ENCODE measurements at places on chromosomes 13 and 19.

- DNase-seq, result peak; percentile 87
Observed at GRCh38 chr19:4911786-4912672, 2.7 kb downstream of the UHRF1 start.

GRCh38 chr19:18562086-18562485 lies 4.4 kb downstream of the KXD1 start:
- DNase-seq, result no peak

DNA sequence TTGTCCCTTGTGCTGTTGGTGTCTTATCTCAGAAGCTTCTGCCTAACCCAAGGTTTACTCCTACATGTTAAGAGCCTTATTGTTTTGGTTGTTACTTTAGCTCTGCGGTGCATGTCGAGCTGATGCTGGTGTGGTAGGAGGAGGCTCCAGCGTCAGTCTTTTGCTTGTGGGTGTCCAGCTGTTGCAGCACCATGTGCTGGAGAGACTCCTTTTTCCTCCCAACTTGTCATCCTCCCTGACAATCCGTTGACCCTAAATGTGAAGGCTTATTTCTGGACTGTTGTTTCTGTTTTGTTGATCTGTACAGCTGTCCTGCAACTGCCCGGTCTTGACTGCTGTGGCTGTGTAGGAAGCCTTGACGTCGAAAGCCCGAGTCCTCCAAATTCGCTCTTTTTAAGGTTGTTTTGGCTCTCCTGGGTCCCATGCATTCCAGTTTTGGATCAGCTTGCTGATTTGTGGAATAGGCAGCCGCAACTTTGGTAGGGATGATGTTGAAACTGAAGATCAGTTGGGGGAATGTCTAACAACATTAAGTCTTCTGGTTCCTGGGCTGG lies 15.3 kb downstream of the NAXD start:
- DNase-seq, result no peak

DNA sequence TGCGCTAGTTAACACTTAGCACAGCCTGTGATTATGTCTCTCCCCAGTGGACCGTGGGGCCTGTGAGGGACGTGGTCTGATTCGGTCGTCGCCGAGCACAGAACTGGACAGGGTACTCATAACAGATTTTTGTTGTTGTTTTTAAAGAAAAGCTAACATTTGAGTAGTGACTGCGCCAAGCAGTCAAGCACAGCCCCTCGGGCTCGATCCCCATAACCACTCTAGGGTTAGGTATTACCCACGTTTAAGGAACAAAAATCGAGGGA lies 805 bp upstream of the PTOV1 start:
- no peak for DNase-seq

- no peak for DNase-seq
Observed at GRCh38 chr13:93805736-93806135, 579.1 kb downstream of the GPC6 start.

DNA sequence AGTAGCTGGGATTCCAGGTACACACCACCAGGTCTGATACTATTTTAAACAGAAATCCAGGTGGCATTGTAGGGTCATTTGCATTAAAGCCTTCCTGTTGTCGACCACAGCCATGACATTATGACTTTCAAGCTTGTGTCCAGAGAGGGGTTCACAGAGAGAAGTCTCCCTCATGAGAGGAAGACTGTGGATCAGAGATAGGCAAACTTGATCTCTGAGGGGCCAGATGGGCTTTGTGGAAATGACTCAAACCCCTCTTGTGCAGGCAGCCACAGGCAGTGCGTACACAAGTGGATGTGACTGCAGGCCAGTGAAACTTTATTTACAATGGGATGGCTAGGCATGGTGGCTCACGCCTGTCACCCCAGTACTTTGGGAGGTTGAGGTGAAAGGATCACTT lies 27.8 kb upstream of the F2RL3 start:
- DNase-seq, result no peak

DNA sequence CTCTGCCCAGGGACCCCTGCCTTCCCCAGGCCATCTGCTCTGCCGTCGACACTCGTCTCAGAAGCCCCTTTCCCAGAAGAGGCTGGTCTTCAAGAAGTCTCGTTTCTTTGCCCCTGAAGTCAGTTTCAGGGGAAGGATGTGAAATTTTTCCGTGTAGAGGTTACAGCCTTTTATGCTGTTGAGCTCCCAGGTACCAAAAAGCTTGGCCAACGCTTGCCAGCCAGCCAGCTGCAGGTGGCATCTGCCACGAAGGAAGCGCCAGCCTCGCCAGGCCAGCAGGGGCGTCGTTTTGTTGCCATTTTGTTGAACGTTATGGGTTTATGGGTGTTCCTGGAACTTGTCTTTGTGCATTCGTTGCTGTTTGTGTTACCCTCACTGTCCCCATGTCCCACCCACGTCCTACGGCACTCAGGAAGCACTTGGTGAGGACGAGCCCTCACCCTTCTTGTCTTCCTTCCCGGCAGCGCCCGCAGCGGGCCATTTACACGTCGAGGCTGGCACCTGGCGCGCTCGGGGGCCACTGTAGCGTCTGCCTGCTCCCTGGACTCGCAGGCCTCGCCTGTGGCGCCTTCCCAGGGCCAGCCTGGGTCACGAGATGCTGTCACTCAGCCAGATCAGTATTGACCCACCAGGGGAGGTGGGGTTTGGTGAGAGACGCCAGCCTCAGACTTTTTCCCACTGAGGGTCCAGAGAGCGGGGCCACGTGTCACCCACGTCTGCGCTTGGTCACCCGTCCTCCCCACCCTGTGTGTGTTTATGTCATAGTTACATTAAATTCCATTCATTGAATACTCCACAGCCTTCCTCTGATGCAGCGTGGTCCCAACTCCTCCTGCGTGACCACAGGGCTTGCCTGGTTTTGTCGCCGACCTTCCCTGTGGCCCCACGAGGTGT lies 37.1 kb downstream of the AP1M1 start:
- no peak for DNase-seq

DNA sequence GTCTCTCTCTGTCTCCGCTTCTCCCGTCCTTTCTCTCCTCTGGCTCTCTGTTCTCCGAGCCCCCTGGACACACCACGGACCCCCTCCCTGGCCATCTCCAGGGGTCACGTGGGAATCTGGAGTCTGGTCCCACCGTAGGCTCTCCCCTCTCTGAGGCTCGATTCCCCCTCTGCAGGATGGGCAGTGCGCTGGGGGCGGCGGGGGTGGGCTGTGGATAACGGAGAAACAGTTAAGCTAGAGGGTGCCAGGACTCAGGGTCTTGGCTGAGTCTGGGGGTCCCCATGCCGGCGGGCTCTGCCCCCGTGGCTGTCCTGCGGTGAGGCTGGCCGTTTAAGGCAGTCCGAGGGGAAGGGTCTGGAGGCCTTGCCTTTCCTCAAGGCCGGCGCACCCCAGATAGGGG lies 462 bp upstream of the MEIS3 start:
- DNase-seq, result no peak

DNA sequence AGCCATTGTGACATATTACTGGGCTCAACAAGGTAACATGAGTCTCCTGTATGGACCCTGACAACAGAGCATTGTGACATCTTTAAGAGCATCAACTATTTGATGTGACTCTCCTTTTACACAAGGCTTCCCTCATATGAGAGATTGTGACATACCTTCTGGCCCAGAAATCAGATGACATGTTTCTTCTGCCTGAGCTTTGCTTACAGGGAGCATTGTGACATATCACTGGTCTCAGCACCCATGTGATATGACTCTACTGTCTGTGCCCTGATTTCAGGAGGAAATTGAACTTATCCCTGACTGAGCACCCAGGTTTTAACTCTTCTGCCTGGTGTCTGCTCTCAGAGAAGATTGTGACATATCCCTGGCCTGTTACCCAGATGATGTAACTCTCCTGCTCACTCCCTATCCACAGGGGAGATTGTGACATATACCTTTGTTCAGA lies 15.9 kb upstream of the ZNF681 start:
- no peak for DNase-seq

GRCh38 chr13:106036870-106037269 lies 498.6 kb downstream of the EFNB2 start:
- DNase-seq, result no peak

DNA sequence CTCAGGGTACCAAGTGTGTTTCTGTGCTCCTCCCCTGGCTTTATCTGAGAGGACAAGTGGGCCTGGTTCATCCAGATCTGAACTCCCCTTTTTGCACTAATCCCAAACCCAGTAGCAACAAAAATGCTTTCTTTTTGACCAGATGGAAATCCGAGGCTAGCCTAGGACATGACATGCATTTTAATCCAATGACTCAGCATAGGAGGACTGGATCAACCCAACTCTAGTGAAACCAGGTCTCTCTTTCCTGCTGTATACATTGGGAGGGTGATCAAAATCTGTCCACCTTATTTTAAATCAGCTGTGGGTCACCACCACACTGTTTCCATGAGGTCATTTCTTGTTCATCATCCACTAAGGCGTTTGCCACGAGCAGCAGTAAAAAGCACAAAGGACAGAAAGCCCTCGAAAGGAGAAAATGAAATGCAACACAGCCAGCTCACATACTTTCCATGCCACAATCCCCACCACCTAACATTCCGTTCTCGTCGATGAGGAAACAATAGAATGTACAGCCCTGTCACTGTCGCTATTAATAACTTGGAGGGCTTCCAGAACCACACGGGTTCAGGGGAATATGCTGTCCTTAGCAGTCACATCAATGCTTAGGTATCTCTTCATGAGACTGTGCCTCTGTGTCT lies 543.0 kb downstream of the IRS2 start:
- DNase-seq, result no peak

DNA sequence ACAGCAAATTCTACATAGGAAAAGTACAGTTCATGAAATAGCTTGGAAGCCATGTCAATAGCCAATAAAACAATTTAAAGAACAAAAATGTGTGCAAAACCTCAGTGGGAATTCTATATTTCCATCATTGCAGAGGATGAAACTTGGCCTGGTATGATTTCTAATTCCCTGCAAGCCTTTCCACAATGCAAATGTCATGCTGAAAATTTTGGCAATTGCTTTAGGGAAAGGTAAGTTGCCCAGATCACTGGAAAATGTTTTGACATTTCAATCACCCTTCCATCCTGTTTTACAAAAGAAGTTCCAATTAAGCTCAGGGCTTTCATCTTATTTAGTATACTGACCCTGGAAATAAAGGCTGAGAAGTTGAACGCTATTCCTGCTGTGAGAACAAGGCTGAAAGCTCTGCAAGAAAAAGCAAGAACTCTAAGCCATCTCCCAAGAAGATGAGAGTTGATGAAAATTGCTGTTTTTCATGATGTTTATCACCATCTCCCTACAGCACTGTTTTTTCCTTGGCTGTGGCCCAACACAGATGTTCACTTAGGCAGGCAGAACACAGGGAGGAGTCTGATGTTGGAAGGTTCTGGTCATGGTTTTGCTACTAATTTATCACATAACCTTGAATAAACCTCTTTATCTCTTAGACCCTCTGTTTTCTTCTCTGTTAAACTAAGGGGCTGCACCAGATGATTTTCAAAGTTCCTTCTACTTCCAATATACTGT lies 263.7 kb downstream of the KCTD12 start:
- DNase-seq, result no peak

- DNase-seq, result no peak
Observed at GRCh38 chr13:96824140-96824539, 170.1 kb downstream of the OXGR1 start.

DNA sequence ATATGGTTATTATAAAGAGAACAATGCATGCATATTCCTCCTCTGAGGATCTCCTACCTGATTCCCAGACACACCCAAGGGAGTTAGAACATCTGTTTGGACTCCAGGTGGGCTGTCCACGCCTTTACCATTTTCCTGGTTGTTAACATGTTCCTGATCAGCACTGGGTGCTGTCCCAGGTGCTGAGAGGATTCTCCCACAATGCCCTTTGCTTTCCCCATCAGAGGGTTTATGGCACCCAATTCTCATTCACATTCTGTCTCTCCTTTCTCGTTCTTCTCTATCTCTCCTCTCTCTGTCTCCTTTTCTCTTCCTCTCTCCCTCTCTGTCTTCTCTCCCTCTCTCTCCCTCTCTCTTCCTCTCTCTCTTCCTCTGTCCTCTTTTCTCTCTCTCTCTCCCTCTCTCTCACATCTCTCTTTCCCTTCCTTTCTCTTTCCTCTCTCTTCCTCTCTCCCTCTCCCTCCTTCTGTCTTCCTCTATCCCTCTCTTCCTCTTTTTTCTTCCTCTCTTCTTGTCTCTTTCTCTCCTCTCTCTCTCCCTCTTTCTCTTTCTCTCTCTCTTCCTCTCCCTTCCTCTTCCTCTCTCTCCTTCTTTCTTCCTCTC lies 3.3 kb upstream of the RDH13 start:
- no peak for DNase-seq

DNA sequence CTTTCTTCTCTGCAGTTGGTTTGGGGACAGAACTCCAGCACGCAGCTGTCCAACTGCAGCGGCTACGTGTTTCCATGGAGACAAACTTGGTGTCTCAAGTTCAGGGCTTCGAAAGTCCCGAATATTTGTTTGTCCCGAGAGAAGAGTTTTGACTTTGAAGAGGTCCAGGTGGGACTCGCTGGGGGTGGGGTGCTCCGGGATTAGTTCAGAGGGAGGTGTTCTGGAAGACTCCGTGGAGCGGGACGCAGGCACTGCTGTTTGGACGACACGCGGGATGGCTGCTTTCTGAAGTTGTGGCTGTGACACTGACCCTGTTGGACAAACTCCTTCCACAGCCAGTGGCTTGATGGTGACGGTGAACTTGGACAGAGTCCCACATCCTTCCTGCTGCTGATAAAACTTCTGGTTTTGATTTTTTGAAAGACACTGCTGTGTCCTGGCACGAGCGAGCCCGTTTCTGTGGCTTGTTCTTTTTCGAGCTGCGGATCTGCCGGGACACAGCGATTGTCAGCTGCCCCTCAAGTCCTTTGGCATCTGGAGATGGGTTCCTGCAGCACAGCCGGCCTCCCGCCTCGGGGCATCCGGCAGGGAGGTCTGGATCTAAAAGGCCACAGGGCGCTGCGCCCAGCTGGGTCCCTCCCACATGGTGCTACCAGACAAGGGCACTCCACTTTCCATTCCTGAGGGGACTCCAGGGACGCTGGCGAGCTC lies 15.9 kb upstream of the RANBP3 start:
- DNase-seq, result no peak

DNA sequence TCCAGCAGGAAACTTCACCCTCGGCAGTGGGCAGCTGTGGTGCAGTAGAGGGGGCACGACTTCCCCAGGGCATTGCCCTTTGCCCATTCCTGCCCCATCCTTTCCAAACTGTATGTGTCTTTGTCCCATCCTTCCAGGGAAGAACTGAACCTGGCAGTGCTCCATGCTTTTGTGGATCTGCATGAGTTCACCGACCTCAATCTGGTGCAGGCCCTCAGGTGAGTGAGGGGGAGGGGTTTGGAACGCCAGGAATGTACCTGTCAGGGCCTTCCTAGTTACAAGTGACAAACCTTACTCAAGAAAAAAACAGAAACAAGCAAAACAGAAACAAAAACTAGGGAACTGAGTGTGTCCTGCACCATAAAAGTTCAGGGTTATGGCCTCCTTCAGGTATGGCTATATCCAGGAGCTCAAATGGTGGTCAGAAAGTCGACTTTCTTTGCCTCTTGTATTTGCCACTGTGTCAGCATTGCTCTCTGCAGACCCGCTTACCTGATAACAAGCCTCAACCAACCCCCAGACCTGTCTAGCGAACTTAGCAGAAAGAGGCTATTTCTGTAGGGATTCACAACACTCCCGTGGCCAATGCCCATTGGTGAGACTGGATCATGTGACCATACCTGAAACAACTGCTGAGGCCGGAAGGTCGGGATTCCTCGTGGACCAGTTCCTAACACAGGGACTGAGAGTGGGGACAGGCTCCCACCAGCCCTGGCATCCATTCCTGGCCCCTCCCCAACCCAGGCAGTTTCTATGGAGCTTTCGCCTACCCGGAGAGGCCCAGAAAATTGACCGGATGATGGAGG lies 4.2 kb downstream of the CYTH2 start:
- no peak for DNase-seq
